ENCODE measurements at places on chromosomes 2 and 18.

DNA sequence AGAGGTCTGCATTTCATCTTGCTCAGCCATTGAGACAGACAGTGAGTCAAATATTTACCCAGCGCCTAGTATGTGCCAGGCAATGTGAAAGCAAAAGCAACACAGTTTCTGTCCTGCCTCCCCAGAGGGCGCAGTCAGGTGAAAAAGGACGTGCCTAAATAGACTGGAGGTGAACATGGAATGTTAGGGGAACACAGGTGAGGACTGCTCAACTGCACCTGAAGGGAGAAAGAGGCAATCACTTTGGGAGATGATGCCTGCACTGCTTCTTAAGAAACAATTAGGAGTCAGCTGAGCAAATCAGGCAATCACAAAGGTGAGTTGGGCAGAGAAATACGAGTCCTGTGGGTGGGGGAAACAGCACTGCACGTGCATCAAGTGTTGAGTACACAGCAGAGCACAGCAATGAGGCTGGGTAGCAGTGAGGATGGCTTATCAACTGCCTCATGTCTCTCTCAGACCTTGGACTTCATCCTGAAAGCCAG lies 218.3 kb upstream of the SMAD7 start:
- no peak for DNase-seq

- no peak for DNase-seq
Measured at GRCh38 chr2:152393377-152393776, 58.4 kb downstream of the FMNL2 start.

GRCh38 chr18:42105394-42105793 lies 150.4 kb downstream of the PIK3C3 start:
- DNase-seq, result no peak

GRCh38 chr2:238905224-238905623 lies 57.3 kb downstream of the TWIST2 start:
- no peak for DNase-seq

- DNase-seq, result no peak
Measured at GRCh38 chr2:169491378-169491777, 12.1 kb downstream of the BBS5 start.

DNA sequence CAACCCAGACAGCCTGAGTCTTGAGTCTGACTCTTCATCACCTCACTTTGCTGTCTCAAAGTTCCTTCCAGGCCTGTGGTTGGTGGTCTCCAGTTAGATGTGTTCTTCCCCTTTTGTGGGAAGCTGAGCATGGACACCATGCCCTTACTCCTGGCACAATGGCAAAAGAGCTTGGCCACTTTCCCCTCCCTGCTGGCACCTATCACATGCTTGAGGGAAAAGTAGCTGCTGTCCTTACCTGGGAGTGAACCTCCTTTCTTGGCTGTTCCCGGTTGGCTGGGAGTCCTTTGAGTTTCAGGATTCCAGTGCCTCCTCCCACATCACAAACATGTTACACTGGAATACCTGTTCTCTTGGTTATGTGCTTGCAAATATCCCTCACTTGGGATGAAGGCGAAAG lies 97.8 kb downstream of the GATA6 start:
- no peak for DNase-seq
